ENCODE measurements at places on chromosomes 2 and 18.
A peak's percentile ranks its signal among the peaks of the same experiment; 100 is the strongest.

DNA sequence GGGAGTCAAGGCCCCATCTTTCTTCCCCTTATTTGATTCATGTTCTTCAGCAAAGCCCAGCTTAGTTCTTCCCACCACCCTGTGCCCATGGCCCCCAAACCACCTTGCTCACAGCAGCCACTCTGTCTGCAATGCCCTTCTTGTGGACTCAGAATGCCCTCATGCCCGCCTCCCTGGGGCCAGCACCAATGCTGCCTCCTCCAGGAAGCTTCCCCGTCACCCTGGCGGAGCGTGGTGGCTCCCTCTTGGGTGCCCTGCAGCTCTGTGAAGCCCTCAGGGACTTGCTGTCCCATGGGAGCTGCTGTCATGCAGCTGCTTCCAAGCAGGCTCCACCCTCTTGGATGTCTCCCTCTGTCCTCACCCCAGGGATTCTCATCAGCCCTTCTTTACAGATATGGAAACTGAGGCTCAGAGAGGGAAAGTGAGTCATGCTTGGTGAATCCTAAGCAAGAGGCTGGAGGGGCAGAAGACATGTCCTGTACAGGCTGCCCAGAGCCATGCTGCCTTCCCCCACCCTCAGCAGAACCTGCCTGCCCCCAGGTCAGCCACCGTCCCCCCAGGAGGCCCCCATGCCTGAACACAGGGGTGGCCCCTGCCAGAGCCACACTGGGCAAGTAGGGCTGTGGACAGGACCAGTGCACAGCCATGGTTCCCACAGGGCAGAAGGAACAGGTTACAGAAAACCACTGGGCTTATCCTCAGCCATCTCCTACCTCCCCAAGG, 11.8 kb upstream of the DUSP2 start:
- DNase-seq: no peak

DNA sequence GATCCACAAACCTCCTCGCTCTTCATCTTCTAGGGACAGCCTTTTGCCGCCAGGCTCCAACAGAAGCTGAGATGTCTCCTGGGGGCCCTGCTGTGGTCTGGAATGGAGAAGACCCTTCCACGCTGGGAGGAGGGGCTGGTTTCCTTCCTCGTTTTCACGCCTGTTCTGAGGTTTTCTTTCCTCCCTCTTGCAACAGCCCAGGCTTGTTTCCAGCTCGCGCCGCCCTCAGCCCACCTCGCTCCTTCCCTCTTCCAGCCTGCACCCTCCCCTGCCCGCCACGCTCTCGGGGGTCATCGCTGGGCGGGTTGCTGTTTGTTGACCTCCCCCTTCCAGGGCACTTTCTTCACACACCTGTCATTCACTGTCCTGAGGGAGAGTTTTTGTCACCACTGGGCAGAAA, 55.4 kb downstream of the VAPA start:
- DNase-seq: no peak

DNA sequence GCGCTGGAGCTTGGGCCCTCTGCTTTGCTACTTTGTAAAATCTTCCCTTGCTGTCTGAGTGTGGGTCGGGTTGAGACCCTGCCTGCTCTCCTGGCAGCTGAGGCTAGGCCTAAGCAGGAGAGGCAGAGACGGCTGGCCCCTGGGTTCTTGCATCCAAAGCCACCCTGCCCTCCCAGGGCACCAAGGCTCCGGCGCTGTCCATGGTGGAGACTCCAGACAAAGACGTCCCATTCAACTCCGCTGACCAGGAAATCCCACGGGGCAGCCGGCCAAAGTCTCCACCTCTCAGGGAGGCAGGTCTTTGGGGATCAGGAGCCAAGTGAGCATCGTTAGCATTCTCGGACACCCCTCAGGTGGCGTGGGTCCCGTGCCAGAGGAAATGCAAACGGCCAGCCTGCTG, 2.6 kb upstream of the PRLH start:
- no peak for DNase-seq

DNA sequence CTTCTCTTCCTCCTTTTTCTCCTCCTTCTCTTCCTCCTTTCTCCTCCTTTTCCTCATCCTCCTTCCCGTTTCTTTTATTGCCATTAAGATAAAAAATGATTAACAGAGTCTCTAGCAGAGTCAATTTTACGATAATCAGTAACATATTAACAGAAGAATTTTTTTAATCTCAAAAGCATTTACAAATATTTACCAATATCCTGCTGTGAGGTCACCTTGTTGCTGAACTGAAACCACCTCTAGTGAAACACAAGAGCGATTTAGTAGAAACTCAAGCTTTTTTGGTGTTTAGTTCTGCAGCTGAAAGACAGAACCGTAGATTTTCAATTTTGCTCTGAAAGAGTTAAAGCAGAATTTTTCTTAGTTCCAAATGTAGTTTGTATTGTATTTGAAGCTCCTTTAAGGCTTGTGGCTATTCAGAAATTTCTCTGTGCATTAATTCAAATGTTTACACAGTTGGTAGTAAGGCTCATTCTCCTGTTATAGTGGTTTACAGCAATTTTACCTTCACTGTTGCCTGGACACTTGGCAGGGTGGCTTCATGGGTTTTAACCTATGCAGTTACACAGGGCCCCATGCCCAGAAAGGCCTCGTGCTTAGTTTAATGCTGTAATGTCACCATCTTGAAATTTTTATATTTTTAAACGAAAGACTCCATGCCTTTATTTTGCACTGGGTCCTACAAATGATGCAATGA, 1106.6 kb upstream of the FAM98A start:
- no peak for DNase-seq

GRCh38 chr18:58687871-58688308, 16.6 kb downstream of the MALT1 start:
- DNase-seq: peak; percentile 49

DNA sequence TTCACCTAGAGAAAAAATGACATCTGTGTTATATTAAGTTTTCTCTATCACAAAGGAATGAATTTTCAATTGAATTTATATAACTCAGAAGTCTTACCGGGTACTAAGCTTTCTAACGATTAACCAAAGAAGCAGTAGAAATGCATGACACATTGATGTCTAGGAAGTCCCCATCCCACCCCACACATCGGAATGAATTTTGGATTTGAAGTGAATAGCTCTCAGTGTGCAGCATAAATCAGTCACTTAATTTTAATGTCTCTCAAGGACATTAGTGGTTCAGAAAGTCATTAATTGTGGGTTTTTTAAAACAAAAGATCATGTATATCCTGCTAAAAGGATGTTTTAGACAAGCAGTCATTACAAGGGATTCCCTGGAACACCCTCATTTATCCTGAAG, 141.4 kb upstream of the PIEZO2 start:
- DNase-seq: no peak

GRCh38 chr2:208570851-208571763, 164.5 kb downstream of the PTH2R start:
- DNase-seq: no peak

DNA sequence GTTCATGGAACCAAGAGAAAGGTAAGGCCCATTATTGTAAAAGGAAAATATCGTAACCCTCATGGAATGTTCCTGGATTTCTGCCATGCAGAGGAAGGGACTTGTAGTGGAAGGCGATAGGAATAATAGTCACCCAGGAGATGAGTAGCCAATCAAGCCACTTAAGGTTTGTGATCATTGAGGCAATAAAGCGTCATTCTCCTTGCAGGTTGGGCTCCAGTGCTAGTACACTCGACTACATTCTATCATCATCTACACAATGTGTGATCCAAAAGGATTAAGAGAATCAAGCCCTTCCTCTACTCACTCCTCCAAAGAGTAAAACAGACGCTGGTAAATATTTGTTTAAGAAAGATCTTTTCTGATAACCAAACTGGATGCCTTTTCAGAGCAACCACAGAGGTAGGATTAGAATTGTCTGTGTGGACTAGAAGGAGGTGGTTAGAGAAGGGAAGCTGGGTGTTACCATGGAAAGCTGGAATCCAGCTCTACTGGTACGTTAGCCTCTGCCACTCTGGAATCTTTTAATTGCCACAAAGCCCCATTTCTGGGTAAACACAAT, 245.7 kb downstream of the IKZF2 start:
- peak; percentile 83 for DNase-seq

GRCh38 chr2:75896779-75897366, 186.2 kb upstream of the GCFC2 start:
- DNase-seq: peak; percentile 60

- peak; percentile 88 for DNase-seq
Measured at GRCh38 chr18:9825571-9826073, 60.2 kb upstream of the TXNDC2 start.

GRCh38 chr2:64769392-64770044, 115.8 kb upstream of the SERTAD2 start:
- no peak for DNase-seq

GRCh38 chr18:43013486-43013885, 102.0 kb downstream of the RIT2 start:
- DNase-seq: peak; percentile 34

GRCh38 chr2:235599596-235600338, 105.9 kb downstream of the AGAP1 start:
- DNase-seq: peak; percentile 57

- DNase-seq: no peak
Measured at GRCh38 chr18:43578706-43579105, 301.4 kb upstream of the SYT4 start.

- DNase-seq: no peak
Measured at GRCh38 chr2:168490946-168491605, 35.0 kb downstream of the CERS6 start.

DNA sequence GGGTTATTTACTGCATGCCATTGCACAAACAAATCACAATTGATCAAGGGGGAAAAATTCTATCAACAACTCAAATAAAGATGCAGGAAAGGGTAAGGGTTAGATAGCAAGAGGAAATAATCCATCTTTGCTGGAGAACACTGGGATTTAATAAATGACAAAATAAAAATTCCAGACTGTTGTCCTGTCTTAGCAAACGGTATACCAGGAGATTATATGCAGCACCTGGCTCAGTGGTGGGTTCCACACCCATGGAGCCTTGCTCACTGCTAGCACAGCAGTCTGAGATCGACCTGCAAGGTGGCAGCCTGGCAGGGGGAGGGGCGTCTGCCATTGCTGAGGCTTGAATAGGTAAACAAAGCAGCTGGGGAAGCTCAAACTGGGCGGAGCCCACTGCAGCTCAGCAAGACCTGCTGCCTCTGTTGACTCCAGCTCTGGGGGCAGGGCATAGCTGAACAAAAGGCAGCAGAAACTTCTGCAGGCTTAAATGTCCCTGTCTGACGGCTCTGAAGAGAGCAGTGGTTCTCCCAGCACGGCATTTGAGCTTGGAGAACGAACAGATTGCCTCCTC, 296.5 kb upstream of the THSD7B start:
- no peak for DNase-seq

DNA sequence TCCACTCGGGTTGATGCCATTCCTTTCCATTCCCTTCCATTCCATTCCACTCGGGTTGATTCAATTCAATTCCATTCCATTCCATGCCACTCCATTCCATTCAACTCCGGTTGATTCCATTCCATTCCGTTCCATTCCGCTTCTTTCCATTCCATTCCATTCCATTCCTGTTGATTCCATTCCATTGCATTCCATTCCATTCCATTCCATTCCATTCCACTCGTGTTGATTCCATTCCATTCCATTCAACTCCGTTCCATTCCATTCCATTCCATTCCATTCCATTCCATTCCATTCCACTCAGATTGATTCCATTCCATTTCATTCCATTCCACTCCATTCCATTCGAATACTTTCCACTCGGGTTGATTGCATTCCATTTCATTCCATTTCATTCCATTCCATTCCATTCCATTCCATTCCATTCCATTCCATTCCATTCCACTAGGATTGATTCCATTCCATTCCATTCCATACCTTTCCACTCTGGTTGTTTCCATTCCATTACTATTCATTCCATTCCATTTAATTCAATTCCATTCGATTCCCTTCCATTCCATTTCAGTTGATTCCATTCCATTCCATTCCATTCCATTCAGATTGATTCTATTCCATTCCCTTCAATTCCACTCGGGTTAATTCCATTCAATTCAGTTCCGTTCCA, 1141.8 kb downstream of the RPIA start:
- DNase-seq: no peak

DNA sequence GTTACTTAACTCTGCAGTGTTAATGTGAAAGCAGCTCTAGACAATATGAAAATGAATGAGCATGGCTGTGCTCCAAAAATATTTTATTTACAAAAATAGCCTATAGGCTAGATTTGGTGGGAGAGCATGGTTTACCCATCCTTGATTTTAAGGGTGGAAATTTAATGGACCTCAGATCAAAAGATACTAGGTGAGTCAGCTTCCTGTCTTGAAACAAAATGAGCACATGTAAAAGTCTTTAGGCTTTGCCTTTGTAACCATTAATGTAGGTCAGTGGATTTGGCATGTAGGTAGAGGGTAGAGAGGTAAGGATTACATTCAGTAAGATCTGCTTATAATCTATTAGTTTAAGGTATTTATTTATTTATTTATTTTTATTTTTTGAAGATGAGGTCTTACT, 72.7 kb downstream of the GREB1L start:
- no peak for DNase-seq

DNA sequence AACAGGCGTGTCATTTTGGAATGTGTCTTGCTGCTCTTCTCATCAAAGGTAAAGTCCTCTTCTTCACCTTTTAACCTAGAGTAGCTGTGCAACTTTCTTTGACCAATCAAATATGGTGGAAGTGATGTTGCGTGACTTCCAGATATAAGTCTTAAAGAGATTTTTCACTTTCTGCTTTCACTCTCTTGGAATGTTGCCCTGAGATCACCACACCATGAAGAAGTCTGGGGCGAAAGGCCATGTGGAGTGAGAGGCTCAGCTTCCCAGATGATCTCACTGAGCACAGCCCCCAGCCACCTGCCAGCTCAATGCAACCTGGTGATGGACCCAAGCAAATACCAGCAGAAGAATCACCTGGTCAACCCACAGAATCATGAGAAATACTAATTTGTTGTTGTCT, 7.1 kb upstream of the GALNT3 start:
- no peak for DNase-seq

DNA sequence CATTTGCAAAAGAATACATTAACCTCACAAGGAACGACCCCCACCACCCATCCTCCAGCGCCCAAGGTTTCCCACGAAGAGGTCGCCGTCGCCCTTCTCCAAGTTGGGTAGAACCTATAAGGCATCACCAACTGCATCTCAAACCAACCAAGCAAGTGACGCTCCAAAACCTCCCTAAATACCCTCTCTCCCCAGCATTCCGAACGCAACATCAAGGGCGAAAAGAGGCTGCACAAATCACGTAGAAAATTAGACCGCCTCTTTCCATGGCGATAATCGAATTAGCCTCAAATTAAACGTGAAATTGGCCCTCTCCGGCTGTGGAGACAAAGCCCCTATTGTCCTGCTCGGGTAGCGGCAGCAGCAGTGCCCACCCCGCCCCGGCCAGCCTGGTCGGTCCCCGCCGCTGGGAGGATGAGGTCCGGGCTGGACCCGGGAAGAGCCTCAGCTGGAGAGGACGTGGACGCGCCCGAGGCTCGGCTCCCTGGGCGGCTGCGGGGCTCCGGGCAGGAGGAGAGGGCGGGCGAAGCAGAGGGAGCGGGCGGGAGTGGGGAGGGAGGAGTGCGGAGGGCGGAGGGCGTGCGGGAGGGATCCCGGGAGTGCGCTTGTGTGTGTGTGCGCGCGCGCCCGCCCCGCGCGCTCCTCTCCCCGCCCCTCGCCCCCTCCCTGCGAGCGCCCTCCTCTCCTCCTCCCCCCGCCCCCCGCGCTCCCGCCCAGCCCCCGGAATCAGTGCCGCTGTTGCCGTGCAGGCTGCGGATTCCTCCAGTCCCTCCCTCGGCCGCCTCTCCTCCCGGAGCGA, at the start of gene SPTBN1:
Gene SPTBN1, plus strand, starts transcription at position 765 of the 799 bp plus-strand sequence. CDS start 70,092 bp downstream, outside the sequence.
- DNase-seq: peak; percentile 71

- no peak for DNase-seq
Measured at GRCh38 chr2:195018462-195018861, 638.6 kb upstream of the SLC39A10 start.
